GF-D8 (cell line): ENCODE measurements at places on chromosomes 16 and 17.

- peak; percentile 13 for DNase-seq
These were observed 59.0 kb downstream of the TANGO6 start for GRCh38 chr16:68902003-68902968.

- DNase-seq, result no peak
These were observed 11.5 kb downstream of the TAC4 start for GRCh38 chr17:49836111-49837030.

GRCh38 chr17:77737442-77738265, 220.8 kb upstream of the TNRC6C start:
- DNase-seq, result no peak

DNA sequence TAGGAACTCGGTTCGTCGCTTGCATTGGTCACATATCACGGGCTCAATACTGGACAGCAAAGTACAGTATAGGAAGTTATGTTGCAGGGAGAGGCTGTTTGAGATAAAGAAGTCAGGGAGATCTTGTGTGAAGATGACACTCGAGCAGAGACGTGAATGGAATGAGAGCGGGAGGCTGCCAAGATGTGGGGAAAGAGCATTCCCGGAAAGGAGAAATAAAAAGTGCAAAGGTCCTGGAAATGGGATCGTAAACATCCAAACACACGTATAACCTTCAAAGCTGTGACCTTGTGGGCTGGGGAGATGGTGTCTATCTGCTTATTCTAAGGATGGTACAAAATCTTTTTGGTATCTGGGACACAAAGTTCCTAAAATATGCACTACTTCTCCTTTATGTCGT, 43.0 kb upstream of the MYOCD start:
- DNase-seq, result no peak

DNA sequence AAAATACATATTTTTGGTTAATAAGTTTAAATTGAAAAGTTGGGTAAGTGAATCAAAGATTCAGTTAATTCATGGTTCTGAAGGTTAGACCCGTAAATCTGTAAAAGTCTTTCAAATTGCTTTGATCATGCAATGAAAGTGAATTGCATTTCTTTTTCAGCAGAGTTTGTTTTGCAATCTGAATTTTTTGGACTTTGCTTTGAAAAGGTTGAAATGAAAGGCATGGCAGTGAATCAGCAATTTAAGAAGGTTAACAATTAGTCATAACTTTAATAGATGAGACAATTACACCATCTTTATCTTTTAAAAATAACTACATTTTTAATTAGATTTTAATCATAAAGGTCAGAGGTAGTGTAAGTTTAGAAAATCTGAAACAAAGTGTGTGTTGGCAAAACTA, 310.9 kb upstream of the KCNJ16 start:
- DNase-seq, result no peak

- no peak for DNase-seq
These were observed 30.9 kb upstream of the ABCA3 start for GRCh38 chr16:2371421-2371820.

- no peak for DNase-seq
These were observed 5.0 kb upstream of the FADS6 start for GRCh38 chr17:74898376-74898946.

DNA sequence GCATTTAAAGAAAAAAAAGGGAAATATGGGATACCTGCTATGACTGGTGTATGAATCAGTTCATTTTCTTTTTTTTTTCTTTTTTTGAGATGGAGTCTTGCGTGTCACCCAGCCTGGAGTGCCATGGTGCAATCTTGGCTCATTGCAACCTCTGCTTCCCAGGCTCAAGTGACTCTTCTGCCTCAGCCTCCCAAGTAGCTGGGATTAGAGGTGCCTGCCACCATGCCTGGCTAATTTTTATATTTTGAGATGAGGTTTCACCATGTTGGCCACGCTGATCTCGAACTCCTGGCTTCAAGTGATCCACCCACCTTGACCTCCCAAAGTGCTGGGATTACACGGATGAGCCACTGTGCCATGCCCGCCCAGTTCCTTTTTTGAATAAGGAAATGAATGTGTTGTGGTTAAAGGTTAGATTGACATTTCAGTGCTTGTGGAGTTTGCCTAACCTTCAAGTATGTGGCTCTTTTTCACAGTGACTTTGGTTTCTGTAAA, 7.7 kb downstream of the HAPSTR1 start:
- DNase-seq, result peak; percentile 45

DNA sequence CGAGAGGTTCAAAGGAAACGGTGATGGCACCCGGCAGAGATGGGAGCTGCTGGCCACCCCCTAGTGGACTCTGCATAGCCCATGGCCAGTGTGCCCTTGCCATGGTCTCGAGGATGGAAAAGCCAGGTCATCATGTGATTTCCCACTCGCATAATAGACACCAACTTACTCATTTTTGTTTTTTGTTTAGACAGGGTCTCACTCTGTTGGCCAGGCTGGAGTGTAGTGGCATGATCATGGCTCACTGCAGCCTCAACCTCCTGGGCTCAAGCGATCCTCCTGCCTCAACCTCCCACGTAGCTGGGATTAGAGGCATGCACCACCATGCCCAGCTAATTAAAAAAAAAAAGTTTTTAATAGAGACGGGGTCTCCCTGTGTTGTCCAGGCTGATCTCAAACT, 27.6 kb downstream of the LDHD start:
- no peak for DNase-seq

DNA sequence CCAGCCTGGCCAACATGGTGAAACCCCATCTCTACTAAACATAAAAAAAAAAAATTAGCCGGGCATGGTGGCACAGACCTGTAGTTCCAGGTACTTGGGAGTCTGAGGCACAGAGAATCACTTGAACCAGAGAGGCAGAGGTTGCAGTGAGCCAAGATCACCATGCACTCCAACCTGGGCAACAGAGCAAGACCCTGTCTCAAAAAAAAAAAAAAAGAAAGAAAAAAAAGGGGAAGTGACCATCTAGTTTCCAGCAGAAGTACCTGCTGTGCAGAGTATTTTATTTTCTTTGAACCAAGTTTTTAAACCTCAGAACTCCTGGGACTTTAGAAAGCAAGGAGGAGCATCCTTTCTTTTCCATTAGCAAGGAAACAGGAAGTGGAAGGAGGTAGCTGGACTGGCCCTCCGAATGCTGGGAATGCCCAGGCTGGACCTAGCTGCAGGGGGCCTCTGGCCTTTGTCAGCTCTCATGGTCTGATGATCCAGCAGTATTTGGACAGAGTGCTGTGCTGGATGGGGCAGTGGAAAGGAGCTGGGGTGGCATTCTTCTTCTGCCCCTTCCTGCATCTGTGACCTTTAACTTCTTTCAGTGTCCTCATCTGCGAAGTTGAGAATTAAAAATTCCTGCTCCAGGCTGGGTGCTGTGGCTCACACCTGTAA, 6.6 kb downstream of the GID4 start:
- DNase-seq, result no peak

- no peak for DNase-seq
These were observed 20.8 kb upstream of the LRRC37A3 start for GRCh38 chr17:64940055-64940454.
